ENCODE measurements at places on chromosomes 3 and 15.

- no peak for DNase-seq
These were observed 75.1 kb downstream of the ATP10A start for GRCh38 chr15:25787855-25788520.

DNA sequence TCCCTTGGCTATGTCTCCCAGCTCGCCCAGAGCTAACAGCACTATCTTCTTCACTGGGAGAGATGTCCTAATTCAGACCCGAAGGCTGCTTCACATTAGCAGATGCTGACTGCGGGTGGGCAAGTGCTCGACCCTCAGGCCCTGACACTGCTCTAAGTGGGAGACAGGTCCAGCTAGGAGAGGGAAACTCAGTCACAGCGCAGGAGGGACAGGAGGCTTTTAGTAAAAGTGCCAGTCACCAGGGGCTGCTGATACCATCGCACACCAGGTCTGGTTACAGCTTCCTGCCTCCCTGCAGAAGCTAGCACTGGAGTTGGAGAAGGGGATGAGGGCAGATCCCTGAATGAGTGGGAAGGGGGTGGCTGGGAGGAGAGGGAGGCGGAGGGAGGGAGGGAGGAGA is 365.8 kb upstream of the RGMA start:
- no peak for DNase-seq

DNA sequence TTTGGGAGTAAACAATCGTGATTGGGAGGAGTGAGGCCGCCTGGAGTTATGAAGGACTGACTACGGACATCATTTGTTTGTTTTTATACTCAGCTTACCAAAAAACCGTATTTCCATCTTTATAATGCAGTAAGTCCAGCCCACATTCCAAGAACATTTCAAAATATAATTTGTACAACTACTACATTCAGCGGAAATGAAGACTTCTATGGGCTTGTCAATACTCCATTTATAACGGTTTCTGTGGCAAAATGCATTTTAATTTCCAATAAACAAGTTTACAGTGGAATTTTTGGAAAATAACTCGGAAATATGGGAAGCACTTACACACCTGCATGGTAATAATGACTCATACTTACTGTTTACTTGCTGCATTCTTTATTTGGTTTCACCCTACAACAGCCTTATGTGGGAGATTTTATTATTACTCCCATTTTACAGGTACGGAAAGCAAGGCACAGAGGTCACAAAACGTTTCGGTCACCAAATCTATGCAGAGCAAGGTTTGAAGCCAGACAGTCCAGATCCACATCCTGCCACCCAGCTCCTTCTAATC is 62.3 kb downstream of the LDHAL6B start:
- no peak for DNase-seq

DNA sequence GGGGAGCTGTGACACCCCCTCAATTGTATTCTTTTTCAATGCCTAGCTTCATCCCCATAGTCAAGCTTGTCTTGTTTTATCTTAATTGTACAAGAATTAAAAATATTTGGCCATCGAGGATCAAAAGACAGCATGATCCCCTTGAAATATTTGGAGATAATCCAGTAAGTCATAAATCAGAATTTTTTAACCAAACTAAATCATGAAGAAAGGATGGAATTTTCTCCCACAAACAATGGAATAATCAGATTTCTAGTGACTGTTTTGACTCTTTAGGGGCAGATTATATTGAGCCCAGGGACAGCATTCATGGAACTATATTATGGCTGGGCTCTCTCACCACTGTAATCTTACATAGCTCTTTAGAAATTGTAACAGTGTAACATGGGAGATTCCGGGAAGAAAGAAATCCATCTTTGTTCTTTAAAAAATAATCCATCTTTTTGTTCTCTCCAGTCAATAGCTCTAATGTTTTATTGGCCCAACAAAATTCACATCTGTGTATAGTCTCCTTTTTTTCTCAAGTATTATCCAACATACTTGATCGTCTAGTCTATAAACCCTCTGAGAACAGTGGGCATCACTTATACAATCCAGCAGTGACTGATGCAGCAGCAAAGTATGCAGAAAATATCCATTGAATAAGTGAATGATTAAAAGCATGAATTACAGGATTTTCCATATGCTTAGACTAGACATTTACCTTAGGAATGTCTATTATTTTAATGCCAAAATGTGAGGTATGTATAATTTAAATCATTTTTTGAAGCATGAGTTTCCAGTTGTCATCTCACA is 277.0 kb upstream of the PLSCR5 start:
- DNase-seq: no peak
